ENCODE measurements at places on chromosomes 12 and 14.

DNA sequence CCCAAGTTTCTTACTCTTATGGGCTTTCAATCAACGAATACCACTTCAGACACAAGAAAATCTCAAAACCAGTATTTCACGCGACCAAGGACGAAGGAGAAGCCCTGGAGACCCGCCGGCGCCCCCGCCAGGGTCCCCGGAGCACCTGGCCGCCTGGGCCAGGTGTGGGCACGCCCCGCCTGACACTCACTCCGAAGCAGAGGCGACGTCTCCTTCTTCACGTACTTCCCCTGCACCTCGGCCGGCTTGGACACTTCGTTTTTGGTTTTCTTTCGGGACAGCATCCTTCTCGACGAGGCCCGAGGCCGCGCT lies 466 bp downstream of the SAV1 start:
- no peak for DNase-seq

DNA sequence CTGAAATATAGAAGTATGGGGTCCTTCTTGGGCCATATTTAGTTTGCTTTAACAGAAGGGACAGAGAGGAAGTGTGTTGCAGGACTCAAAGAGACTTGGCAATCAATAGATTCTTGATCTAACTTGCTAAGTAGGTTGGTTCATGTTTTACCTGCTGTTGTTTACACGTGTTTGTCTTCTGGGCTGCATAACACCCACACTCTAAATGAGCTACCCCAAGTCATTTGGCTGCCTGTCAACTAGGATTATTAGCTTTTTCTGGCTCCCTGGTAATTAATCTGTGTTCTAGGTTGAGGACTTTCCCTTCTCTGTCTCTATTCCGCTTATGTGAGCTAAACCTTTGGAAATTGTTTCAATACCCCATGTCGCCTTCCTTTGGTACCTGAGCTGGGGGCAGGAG lies 10.1 kb upstream of the TBPL2 start:
- DNase-seq = no peak

GRCh38 chr12:14844401-14844800 lies 1.1 kb upstream of the ART4 start:
- DNase-seq = no peak

GRCh38 chr12:12890543-12891079 lies 751 bp upstream of the GPRC5A start:
- peak; percentile 87 for DNase-seq

GRCh38 chr14:36852981-36853691 lies 191.5 kb downstream of the PAX9 start:
- no peak for DNase-seq

DNA sequence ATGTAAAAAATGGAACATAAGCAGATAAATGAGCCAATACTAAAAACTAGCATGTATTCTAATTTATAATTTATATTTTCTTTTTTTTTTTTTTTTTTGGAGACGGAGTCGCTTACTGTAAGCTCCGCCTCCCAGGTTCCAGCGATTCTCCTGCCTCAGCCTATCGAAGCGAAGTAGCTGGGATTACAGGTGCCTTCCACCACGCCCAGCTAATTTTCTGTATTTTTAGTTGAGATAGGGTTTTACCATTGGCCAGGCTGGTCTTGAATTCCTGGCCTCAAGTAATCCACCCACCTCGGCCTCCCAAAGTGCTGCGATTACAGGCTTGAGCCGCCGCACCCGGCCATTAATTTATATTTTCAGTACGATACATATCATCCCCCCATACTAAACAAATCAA lies 2.7 kb downstream of the MAPK1IP1L start:
- no peak for DNase-seq

DNA sequence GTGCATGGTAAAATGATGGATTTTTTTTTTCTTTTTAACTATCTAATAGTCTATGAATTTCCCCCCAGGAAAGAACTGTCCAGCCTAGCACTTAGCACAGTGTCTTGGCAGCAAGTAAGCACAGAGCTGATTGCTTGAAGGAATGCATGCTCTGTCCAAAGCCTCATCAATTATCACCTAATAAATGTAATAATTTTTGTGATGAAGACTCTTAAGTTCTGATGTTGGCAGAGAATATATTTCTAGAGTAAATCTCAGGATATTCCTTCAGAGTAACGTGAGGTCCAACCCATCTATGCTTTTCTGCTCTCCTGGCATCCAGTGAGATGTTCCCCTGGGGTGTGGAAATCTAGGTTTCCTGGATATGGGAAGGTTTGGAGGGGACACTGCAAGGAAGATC lies 152.4 kb downstream of the TMX1 start:
- no peak for DNase-seq

DNA sequence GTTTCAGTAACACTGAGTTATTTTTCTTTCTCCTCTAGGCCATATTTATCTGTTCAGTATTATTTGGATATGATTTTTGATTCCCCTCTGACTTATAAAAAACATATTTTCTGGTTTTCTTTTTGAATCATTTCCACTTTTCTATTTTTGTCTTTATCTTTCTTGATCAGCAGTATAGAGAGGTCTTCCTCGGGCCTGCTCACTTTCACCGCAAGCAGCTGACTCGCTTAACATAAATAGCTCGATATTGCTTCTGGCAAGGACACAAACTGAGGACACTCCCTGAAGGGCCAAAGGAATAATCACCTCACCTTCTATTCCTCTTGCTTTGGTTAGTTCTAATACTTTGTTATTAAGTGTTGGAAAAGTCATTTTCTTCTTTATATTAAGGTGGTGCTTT lies 25.8 kb upstream of the TRHDE start:
- DNase-seq = no peak

DNA sequence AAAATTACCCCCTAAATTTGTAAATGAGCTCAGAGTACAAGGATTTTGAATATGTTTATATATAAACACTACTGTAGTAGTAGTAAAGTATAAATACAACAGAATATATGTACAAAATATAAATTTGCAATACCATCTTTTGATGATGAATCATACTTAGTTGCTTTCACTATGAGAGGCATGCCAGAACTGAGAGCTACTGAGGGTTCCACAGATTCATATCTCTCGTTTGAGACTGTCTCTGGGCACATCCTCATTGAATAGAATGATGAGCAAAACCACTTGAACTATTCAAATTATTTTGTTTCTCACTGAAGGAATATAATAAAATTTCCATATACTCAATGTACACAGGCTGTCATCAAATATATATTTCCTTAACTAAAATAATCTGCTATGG lies 417.6 kb downstream of the NAV3 start:
- DNase-seq = no peak

DNA sequence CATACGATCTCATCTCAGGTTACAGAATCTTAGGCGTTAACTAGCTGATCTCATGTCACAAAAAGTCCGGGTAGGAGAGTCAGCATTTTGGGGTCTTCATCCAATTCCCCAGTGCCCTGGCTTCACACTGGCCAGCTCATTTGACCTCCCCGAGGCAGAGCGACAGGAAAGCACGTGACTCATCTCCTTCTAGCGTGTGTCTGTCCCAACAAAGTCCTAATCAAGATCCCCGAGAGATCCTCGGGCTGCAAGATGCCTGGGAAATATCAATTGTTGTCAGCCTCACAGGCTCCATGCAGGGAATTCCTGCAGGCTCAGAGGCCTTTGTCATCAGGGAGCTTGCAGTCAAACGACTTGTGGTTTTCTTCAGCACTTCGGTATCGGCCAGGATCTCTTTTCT lies 57.5 kb downstream of the ZNF664 start:
- DNase-seq = no peak

GRCh38 chr14:79404874-79405511 lies 806.3 kb downstream of the DIO2 start:
- DNase-seq = peak; percentile 10

- no peak for DNase-seq
These were observed 29.4 kb downstream of the CCNK start for GRCh38 chr14:99510556-99511139.

- no peak for DNase-seq
These were observed 89.0 kb downstream of the SLC38A1 start for GRCh38 chr12:46179693-46180452.

GRCh38 chr14:102749393-102750305 lies 27.6 kb upstream of the TRAF3 start:
- DNase-seq = peak; percentile 38

DNA sequence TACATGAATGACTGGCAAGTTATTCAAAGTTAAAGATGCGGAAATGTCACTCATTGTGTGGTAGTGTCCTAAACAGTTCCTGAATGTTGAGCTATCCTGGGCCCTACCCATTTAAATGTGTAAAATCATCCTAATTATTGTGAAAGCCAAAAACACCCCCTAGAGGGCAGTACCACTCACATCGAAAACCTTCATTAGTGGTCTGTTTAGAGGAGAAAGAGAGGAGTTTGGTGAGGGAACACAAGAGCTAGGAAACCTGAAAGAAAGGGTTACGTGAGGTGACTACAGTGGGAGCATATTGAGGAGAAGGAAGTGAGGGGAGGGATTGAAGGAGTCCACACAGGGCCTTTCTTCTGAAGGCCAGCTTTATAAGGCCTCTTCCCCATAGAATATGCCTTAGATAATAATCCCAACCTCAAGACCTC lies 2.5 kb upstream of the TEP1 start:
- DNase-seq = peak; percentile 47

GRCh38 chr14:61549425-61549824 lies 145.9 kb upstream of the HIF1A start:
- DNase-seq = no peak

DNA sequence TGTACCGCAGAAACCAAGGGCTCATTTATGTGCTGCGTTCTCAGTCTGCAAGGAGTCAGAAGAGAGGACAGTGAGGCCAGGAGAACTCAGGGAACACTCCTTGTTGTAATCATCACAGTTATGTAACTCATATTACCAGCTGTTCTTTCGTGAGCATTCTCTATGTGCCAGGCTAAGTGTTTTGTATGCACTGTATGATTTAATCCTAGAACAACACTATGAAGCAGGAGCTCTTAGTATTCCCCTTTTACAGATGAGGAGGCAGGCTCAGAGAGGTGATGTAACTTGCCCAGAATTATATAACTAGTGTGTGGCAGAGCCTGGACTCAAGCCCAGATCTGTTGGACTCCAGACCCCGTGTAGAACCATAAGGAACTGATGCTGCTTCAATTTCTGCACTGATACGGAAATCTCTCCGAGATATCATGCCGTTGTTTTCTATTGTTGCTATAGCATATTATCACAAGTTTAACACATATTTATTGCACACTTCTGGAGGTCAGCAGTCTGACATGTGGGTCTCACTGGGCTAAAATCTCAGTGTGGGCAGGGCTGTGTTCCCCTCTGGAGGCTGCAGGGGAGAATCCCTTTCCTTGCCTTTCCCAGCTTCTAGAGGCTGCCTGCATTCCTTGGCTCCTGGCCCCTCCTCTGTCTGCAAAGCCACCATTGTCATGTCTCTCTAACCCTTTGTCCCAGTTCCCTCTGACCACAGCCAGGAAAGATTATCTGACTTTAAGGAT lies 16.3 kb upstream of the CD9 start:
- DNase-seq = no peak

- no peak for DNase-seq
These were observed 108.3 kb downstream of the SLC15A4 start for GRCh38 chr12:128715485-128715884.

DNA sequence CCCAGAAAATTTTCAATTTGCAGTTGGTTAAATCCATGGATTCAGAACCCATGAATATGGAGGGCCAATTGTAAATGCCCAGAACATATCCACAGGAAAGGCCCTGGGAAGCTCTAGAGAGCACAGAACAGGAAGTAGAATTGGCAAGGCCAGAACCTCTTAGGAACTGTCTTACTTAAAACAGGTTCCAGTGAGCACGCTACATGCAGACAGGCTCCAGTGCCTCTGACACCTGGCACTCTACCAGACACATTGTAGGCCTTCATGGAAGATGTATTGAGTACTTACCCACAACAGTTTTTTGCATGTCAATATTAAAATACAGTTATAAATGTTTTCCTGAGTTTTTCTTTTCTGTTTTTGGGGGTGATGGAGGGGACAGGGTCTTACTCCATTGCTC lies 188.2 kb upstream of the FRMD6 start:
- DNase-seq = no peak

DNA sequence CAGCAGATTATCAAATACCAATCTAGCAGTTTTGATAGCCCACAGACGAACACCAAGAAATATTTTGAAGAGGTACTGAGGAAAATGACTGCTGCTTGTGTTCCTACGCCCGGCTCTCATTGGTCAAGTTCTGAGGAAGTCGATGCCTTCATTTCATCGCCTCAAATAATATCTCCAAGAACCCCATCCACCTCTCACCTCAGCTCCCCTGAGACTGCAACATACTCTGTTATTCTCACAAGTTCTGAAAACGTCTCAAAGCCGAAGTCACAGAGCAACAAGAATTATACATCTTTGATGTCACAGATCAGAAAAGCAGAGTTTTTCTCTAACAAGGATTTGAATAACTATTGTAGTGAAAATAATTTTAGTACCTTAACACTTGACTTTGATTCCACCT lies 55.5 kb upstream of the BCAT1 start:
- no peak for DNase-seq

- DNase-seq = no peak
These were observed 932 bp downstream of the ADCY6 start for GRCh38 chr12:48787791-48788523.

GRCh38 chr14:74548881-74549280 lies 55.3 kb downstream of the ISCA2 start:
- peak; percentile 10 for DNase-seq

DNA sequence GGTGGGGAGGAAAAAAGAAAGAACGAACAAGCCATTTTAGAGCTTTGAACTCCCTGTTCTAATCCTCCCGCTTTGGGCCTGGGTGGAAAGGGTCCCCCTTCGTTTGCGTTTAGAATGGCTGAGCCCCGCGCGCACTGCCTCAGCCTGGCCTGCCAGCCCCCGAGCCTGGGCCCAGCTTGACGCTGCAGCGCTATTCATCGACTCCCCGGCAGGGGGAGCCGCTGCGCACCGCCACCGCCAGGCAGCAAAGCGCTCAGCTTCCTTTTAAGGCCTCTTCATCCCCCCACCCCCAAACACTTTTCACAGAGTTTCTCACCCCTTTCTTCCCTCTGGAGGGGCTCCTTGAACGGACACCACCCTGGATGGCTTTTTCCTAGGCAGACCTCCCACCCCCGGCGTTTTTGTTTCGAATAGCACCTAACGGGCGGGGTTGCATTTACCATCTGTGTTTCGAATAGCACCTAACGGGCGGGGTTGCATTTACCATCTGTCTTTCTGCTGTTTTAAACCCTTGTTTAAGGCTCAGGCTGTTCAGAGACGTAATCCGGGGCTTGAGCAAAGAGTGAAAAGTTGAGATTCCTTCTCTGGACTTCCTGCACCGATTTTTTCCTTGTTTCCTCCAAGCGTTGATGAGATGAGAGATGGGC lies 56.4 kb upstream of the PIWIL1 start:
- DNase-seq = no peak

DNA sequence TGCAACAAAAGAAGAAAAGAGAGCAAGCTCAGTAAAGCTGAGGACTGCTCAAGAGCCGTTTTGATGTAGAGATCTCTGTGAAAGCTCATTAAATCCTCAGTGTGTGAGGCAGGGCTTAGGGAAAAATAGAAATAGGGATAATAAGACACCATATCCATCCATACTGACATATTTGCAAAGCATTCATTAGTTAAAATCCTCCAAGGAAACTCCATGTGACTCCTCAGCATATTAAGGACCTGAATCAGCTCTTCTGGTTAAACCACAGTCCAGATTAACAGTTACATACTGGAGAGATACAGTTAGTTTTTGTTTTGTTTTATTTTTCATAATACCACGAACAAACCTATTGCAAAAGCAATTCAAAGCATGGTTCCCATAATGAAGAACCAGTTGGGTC lies 288.2 kb downstream of the PAWR start:
- DNase-seq = no peak

- no peak for DNase-seq
These were observed 138.7 kb downstream of the PHLDA1 start for GRCh38 chr12:75892731-75893408.
